CD4-positive, alpha-beta T cell treated with Interleukin-4 for 4 hours (primary cell): ENCODE measurements at places on chromosomes 4 and X.

DNA sequence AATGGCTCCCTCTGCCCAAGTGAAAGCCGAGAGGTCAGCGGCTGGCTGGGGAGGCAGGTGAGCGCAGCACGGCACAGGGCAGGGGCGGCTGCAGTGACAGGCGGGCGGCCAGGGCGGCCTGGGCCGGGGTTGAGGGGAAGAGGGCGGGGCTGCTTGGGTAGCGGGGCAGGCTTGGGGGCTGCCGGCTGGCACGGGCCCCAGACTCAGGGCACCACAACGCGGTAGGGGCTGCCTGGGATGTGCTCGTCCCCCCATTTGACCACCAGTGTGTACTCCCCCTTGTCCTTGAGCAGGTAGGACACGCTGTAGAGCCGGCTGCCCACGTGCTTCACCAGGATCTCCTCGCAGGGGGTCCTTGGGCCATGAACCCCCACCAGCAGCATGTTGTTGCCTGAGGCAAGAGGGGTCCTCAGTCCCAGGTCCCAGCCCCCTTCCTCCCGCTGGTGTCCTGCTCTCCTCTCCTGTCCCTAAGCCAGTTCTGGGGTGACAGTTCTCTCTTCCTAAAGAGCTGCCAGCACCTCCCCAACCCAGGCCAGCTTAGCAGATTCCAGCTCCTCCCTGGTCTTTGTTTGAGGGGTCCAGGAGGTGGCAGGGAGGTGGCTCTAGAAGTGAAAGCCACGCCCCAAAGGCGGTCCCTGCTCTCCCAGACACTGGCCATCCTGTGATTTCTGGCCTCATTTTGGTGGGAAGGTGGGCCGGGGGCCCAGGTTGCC is 25.6 kb downstream of the FLNA start:
- no peak for DNase-seq

- no peak for DNase-seq
Measured at GRCh38 chrX:71815121-71815905, 52.2 kb downstream of the CXorf49B start.

DNA sequence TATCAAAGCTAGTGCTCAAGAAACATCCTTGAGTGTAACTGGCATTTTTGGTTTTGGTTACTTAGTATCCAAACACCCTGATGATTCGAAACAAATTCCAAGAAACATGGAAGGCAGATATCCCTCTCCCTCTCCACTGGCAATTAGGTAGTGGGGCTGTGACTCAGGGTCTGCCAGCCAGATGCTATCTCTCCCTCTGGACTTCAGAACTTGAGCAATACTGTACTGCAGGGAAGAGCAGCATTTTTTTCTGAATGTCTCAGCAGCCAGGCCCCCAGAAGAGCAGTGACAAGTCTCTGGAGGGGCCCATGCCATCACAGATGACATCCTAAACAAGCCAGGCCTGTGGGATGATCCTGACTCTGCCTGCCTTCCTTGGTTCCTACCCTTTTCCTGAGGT is 37.3 kb upstream of the BCORL1 start:
- no peak for DNase-seq

DNA sequence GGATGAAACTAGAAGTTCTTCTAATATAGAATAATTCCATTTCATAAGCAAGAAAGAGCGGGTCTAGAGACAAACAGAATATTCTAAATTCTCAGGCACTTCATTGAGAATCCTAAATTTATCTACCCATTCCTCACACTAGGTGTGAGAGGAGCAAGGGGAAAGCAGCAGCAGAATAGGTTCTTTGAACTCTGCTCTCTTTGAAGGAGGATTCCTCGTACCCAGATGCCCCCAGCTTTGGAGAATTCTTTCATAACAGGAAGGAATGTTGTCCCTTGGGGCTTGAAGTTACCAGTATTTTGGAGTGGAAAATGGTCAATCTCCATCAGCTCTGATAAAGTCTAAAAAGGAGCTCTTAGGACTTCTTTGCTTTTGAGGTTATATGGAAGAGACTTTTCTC is 59.7 kb upstream of the RASGEF1B start:
- no peak for DNase-seq

- no peak for DNase-seq
Measured at GRCh38 chrX:17495052-17495451, 120.1 kb downstream of the NHS start.

- no peak for DNase-seq
Measured at GRCh38 chr4:10495651-10496050, 38.4 kb upstream of the ZNF518B start.

DNA sequence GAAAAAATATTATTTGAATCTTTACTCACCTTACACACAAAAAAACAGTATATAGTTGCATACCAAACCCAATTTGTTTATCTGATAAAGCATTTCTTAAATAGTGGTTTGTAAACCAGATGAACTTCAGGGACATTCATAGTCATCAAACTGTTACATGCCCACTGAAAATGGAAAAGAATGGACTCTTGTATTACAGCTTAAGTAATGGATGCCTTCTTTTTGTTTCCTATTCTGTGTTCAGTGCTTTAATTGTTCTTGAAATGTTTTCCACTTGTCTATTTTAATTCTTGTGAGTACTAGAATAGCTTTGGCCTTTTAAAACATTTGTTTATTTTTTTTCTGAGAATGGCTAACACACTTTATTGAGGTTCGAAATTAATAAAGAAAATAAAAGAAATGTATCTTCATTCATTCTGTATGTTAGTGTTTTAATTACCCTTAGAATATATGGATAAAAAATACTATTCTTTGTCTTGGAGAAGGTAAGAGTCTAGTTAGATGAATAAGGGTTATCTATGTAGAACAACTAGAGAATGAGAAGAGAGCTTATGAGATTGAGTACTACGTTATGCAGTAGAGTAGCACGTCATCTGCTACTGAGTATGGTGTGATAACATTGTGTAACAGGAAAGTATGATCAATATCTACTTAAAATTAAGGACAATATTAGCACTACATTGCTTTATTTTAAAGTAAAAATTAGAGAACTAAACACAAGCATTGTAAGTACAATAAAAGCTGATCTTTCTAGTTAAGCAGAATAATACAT is 9.9 kb downstream of the CPEB2 start:
- no peak for DNase-seq

DNA sequence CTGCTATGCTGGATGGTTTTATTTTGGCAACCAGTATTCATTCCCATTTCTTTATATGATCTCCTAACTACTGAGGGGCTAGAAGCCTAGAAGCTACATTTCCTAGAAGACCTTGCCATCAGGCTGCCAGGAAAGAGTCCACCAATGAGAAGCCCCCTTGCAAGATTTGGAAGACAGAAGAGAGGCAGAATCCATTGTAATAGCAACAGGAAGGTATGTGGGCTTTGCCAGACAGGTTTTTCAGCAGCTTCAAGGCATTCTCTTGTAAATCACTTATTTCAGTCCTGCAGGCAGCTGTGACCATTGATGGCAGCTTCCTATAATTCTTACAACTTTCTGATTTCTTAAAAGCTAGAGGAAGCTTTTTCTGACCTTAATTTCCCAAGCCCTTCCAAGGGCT is 148.3 kb upstream of the NHS start:
- no peak for DNase-seq

DNA sequence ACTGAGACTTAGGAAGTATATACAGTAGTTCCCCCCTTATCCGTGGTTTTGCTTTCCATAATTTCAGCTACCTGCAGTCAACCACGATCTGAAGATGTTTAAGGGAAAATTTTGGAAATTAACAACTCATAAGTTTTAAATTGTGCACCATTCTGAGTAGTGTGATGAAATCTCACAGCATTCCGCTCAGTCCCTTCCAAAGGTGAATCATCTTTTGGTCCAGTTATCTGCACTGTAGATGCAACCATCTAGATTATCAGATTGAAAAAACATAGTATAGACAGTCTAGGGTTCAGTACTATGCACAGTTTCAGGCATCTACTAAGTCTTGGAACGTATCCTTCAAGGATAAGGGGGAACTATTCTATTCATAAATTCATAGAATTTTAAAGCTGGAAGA is 109.0 kb downstream of the ANXA3 start:
- DNase-seq: no peak

- DNase-seq: no peak
Measured at GRCh38 chrX:19636980-19637379, 121.7 kb upstream of the MAP3K15 start.

GRCh38 chr4:52837716-52838558 is 24.2 kb upstream of the RASL11B start:
- DNase-seq: no peak

DNA sequence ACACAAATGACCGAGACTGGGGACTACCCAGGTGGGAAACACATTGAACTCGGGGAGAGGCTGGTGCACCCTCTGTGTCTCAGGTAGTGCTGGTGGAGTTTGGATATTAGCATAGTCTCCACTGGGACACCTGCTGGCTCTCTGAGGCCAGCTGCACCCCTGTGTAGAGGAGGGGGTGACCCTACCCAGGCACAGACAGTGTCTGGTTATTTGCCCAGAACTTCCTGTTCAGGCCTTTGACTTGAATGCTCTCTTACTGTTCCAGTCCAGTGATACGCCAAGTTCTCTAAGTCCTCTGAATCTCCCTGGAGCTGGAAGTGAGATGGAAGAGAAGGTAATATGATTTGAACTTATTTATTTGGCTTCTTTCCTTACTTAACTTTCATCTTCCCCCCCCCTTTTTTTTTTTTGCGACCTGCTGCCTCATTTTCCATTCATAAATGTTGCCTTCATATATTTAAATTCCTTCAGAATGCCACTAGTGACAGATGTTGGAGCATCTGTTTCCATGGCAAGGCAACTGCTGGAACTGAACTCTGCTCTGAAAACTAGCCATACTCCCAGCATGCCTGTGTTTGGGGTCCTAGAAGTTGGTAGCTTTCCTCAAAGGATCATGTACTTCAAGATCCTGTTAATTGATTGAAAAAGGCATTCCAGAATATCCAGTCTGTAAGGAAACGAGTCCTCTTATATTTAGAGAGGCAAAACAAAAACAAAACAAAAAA is 76.7 kb downstream of the AASDH start:
- DNase-seq: no peak

DNA sequence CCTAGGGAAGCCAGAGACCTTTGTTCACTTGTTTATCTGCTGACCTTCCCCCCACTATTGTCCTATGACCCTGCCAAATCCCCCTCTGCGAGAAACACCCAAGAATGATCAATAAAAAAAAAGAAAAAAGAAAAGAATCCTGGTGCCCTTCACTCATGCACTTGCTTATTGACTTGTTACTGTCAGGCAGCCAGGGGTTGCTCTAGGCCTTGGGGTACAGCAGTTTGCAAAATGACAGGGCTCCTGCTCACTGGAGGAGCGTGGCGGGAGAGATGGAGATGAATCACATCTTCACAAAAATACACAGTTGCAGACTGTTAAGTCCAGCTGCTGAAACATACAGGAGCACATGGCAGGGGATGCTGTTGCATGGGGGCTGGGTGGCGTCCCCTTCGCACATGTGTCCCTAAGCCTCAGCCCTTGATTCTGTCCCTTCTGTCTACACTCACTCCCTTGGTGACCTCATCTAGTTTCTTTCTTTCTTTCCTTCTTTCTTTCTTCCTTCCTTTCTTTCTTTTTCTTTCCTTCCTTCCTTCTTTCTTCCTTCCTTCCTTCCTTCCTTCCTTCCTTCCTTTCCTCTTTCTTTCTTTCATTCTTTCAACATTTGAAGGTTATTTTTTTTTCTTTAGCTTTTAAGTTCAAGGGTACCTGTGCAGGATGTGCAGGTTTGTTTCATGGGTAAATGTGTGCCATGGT is 16.9 kb upstream of the TMEM271 start:
- DNase-seq: no peak

- DNase-seq: no peak
Measured at GRCh38 chr4:41410049-41410448, 127.9 kb upstream of the LIMCH1 start.

DNA sequence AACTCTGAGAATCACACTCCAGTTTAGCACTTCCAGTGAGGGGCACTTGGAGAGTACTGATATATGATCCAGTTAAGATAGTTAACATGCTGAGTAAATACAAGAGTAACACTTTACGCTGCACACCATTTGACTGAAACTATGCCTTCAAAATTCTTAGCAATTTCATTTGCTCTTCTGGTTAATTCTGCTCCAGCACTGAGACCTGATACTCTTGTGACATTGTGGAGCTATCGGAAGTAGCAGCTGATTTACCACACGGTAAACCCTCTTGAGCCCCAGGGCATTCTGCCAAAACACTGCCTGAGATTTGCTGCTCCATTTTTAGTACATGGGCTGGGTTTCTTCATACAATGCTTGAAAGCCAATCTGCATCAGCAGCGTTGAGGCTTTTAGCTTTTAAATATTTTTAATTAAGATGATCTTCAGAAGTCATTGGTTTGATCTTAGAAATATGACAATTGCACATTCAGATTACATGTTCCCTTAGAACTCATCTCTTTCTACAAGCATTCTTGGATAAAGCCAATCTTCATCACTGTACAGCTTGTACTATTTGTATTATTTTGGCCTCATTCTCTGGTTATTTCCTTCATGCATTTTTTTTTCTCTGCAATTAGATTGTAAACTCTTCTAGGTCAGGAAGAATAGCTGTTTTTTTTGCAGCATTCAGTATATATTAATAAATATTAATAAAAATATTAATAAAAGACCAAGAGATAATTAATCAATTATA is 67.8 kb upstream of the ETNPPL start:
- DNase-seq: no peak

GRCh38 chr4:172813359-172813923 is 355.2 kb upstream of the GALNT7 start:
- DNase-seq: no peak

DNA sequence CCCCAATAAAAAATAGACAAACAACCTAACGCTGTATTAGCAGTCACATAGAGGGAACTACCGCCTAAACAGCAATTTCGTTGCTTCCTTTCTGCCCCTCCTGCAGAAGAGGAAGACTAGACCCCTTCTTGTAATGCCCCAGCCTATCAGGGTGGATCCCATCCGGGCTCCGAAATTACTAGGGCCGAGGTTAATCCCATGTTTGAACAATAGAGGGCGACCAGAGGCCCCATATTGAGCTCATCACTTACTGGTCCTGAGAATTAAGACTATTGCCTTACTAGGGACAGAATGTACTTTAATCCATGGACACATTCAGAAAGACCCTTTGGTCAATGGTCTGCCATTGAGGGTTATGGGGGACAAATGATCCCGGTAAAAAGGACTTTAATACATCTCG is 11.8 kb upstream of the ZNF630 start:
- DNase-seq: peak; percentile 44

- DNase-seq: no peak
Measured at GRCh38 chrX:10052906-10053625, 85.9 kb downstream of the CLDN34 start.

DNA sequence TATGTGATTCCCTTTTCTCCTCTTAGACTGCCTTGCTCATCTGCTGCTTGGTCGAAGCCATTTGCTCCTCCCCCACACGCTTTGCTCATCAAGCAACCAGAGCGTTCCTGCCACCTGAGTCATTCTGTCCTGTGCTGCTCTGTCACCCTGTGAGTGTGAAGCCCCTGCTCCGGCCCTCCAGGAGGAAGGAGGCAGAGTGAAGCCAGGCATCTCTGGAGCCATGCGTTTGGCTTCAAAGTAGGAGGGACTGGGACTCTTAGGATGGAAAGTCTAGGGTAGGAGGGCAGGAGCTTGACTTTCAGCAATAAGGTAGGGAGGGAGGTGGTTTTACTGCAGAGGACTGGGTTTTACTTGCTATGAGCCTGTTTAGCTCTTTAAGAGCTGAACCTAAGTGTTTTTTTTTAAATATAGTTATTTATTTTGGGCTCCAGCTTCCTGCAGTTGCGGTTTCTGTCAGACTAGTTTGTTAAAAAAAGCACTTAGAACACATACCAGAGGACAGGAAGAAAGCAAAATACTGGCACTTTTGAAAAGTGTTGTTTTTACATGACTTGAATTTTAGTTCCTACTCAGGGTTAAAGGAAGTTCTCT is 63.6 kb downstream of the SPINK2 start:
- DNase-seq: peak; percentile 76
